ENCODE measurements at places on chromosomes 13 and 19.

DNA sequence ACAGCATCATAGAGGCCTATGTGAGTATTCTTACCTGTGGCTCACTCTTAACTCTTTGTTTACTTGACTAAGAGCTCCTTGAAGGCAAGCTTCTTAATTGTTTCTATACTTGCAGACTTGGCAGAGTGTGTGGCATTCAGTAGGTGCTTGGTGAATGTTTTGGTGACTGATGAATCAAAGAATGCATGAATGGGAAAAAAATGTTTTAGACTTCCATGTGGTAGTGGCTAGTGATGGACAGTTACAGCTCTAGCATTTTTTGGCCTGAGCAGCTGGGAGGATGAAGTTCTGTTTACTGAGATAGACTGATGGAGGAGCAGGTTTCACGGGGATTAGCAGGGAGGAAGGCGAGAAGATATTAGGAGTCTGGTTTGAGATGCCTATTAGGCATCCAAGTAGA is 13.6 kb downstream of the HAS1 start:
- DNase-seq: no peak

DNA sequence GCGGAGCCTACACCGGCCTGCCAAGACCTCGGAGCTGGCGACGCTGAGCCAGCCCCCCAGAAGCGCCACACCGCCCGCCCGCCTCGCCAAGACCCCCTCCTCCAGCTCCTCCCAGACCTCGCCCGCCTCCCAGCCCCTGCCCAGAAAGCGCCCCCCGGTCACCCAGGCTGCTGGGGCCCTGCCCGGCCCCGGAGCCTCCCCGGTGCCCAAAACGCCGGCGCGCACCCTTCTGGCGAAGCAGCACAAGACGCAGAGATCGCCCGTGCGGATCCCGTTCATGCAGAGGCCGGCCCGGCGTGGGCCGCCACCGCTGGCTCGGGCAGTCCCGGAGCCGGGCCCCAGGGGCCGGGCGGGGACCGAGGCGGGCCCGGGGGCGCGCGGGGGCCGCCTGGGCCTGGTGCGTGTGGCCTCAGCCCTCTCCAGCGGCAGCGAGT is 10.2 kb downstream of the C19orf25 start:
- DNase-seq: no peak

DNA sequence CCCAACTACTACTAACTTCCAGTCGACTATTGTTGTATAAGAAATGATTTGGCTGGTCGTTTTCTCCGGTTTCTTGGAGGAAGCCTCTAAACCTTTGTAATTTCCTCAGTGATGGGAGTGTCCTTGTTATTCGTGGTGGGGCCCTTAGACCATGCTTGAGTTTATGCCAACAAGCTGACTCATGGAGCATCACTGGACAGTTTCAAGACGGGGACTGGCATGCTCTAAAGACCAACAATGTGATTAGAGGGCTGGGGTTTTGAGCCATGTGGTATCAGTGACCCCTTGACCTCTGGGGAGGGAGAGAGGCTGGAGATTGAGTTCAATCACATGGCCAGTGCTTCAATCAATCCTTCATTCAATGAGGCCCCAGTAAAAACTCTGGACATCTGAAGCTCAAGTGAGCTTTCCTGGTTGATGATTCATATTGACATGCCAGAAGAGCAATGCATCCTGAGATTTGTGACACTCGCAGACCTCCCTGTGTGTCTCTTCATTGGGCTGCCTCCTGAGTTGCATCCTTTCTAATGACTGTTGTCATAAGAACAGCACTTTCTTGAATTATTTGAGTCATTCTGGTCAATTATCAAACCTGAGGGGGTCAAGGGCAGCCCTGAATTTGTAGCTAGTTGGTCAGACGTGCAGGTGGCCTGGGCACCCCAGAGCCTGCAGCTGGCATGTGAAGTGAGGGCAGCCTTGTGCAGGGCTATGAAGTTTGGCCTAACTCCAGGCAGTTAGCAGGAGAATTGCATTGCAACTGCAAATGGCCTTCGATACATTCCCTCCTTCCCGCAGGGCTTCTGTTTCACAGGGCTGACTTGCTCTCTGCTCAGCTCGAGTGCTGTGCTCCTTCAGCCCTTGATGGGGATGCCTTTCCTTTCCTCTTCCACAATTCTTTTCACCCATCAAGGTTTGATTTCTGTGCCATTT is 246.5 kb downstream of the FGF9 start:
- DNase-seq: no peak

DNA sequence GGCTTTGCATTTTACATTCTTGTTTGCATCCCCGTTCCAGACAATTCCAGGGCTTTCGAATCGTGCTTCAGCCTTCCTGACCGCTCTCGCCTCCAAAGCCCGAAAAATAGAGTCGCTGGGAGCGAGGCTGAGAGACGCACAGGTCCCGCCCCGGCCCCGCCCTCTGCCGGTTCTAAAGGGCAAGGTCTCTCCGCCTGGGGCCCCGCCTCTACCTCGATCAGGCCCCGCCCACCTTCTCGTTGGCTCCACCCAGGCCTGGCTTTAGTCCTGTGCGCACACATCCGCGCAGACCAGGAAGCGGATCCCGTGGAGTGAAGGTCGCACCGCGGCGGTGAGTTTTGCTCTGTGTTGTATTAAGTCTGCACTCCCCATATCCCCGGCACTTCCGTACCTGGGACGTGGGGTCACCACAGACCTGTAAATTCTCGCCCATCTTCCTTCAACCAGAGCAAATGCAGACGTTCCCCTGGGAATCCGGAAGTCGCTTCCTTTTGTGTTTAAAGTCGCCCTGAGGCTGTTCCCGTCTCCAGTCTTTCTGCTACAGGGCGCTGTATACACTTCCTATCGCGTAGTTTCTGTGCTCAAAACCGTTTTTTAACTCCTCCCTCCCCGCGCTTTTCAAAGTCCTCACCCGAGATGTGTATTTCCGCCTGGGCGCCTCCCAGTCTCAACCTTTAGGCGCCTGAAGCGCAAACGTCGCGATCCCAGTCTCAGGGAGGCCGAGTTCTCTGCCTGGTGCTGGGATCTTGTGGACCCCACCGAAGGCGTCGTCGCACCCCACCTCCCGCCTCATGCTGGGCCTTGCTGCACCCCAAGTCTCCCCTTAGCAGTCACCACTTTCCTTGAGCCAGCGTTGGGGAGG is at the start of gene ZNF701:
Gene ZNF701 (plus strand): TSS at position 288 of the 862 bp plus-strand sequence. CDS start 3,861 bp downstream, outside the sequence.
- peak; percentile 95 for DNase-seq
